ENCODE measurements at places on chromosomes 4 and X. TPM values are rescaled to one million over a fixed set of nuclear protein-coding genes. Genes with fewer than 3 reads are reported as not detected.
A peak's percentile ranks its signal among the peaks of the same experiment; 100 is the strongest.

DNA sequence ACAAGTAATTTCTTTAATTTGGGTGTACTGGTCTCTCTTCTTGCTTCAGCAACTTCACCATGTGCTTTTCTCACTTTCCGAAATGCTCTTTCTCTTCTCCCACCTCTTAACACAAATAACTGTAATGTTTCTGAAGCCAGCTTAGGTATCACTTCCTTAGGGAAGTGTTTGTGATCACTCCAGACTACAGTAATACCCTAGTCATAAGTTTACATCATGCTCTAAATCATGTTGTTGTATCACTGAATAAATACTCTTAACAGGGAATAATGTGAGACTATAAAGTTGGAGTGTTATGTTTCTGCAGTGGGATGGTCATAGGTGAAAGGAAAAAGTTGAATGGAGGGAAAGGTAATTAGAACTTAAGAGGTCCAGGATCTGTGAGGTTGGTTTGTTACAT is 712.3 kb downstream of the C4orf33 start:
- no peak for DNase-seq

- DNase-seq, result no peak
Observed at GRCh38 chrX:107470198-107470597, 20.7 kb downstream of the FRMPD3 start.

GRCh38 chr4:73646117-73646516 is 25.9 kb upstream of the RASSF6 start:
- no peak for DNase-seq

GRCh38 chrX:105117621-105118020 is 102.9 kb downstream of the TEX13A start:
- no peak for DNase-seq

- no peak for DNase-seq
Observed at GRCh38 chr4:98722000-98722399, 63.6 kb upstream of the TSPAN5 start.

GRCh38 chr4:162770761-162771490 is 395.8 kb downstream of the NAF1 start:
- no peak for DNase-seq

- DNase-seq, result no peak
Observed at GRCh38 chrX:124226129-124226528, 106.3 kb upstream of the TEX13D start.

DNA sequence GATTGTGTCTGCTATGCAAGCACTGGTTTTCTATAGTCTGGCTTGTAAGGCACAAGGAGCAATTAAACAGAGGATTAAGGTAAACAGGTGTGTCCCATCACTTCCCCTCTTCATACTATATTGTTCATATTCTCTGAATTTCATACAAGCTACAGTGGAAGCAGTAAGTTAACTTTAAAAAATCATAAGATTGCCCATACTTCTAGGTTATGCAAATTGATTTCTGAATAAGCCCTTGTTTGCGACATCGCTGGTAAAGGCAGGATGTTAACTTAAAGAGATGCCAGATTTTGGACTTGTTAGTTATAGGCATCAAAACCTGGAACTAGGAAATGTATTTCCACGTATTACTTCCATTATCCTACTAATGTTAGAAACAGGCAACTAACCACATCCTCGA is 1.0 kb upstream of the TMEM131L start:
- no peak for DNase-seq

DNA sequence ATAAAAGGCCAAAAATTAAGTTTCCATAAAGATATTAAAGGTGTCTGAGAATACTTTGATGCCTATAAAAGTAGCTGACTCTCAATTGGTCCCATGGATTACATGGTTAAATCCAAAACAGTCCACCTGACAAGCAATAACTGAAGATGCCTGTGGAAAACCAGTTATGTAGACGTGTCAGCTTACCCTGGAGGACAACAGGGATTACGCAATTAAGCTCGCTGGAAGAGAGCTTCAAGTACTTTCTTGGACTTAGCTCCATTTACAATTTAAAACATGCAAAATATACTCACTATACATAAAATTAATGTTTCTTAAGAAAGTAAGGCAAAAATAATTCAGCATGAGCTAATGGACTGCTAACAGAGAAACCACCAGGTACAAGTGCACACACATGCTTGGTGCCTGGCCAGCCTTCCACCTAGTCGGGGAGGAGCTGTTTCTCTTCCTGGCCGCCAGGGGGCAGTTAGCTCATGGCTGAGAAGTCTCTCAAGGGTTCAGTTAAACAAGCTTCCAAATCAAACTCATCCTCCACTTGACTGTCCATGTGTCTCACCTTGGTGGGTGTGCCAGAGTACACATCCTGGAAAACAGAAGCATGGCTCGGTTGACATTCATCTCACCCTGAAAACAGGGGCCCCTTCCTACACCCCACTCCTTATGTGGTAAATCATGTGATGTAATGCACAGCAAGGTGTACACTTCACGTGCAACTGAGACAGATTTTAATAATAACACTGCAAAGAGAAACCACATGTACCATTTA is 9.2 kb upstream of the FAM53A start:
- DNase-seq, result peak; percentile 78

Gene CT45A3
- not detected for total RNA-seq

Gene GTPBP6
- total RNA-seq, result 52.3 TPM

All from glutamatergic neuron (in vitro differentiated cells).